Renal cortical epithelial cell (primary cell): ENCODE measurements at places on chromosomes 2 and 18.
A peak's percentile ranks its signal among the peaks of the same experiment; 100 is the strongest.

DNA sequence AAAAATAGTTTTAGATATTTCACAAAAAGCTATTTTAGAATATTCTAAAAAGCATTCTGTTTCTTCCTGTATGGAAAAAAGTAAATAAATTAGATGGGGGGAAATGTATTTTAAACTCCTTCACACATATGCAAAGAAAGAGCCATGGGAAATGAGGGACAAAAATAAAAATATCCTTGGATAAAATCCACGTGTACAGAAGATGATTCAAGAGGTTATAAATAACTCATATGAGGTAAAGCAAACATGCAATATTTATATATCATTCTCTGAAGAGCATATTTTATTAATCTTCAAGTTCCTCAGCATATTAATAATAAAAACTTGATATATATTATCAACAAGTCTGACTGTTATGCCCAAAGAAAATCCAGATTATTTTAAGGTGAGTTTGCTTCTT, 8.8 kb upstream of the GFPT1 start:
- no peak for DNase-seq

- DNase-seq: peak; percentile 44
These were observed 78.8 kb upstream of the DTNA start for GRCh38 chr18:34631093-34631966.

- DNase-seq: peak; percentile 84
These were observed 384.3 kb upstream of the SYT4 start for GRCh38 chr18:43661570-43661969.

GRCh38 chr2:216554755-216555154, 56.1 kb downstream of the RPL37A start:
- DNase-seq: no peak

DNA sequence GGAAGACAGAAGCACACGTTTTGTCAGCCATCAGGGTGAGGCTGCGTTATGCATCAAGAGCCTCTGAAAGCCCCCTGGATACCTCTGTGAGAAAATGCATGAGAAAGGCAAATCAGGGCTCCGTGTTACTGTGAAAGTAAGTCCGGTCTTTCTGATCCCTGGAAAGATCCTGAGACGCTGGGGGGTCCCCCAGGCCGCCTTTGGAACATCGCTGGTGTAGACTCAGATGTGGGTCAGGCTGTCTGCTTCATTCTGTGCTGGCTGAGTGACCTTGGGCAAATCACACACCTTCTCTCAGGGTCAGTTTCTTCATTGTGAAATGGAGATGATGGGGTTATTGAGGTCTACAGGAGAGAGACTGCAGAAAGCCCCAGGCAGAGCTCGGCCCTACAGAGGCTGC, 42.0 kb upstream of the HS6ST1 start:
- no peak for DNase-seq
